Endothelial cell of umbilical vein (primary cell): ENCODE measurements at places on chromosomes 12 and 14. TPM values are rescaled to one million over a fixed set of nuclear protein-coding genes. Genes with fewer than 3 reads are reported as not detected.

The DNAJC22 gene
- total RNA-seq, result 1.1 and 1.3 TPM in 2 replicates

The GALNT6 gene
- 38.3 and 39.2 TPM in 2 replicates for total RNA-seq

The LYZ gene
- not detected in 2 replicates for total RNA-seq

DNA sequence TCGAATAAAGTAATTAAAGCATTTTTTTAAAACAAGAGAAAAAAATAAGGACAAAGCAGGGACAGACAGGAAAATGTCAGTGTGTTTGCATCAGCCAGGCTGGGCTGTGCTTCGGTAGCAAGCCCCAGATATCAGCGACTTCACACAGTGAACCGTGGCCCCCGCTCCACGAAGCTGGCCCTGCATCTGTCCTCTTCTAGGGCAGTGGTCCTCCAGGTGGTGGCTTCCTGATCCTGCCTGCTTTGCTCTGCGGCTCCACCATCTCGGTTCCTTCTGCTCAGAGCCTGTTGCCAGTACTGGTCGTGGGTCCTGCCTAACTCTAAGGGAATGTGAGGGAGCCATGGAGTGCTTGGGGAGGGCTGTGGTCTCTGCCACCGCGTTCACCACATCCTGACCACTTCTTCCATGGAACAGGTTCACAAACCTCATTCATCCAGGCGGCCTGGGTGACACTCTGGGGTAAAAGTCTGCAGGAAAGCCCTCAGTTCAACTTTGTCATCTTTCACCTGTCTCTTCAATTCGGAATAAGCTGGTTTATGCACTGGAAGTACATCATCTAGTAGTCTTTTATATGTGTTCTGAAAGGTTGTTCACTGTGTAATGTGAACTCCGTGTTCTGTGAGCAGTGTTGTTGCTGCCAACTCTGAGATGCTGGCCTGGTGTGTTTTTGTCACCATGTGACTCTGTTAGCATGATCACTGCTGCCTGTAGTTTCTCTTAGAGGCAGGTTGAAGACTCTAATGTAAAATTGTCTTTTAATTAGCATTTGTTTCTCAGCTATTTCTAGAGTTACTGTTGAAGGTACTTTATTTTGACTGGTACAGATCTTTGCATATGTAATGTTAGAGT lies 47.9 kb downstream of the ANKRD9 start:
- DNase-seq, result no peak

DNA sequence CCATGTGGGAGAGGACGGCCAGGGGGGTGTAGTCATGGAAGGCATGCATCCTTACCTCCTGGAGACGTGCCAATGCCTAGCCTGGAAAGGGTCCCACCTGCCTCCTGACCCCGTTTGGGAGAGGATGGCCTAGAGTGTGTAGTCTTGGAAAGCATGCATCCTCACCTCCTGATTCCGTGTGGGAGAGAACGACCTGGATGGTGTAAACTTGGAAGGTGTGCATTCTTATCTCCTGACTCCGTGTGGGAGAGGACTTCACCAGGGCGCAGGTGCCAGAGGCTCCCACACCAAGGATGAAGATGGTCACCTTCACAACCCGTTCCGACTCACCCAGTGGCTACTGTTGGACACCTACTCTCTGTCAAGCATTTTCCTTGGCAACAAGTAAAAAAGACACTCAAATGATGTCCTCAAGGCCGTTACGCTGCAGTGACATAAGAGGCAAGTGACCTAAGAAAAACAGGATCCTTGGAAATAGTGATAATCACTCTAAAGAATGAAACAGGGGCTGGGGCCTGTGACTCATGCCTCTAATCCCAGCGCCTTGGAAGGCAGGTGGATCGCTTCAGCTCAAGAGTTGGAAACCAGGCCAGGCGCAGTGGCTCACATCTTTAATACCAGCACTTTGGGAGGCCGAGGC lies 37.5 kb upstream of the FZD10 start:
- no peak for DNase-seq

GRCh38 chr12:54682674-54683073 lies 34.5 kb upstream of the DCD start:
- no peak for DNase-seq

- no peak for DNase-seq
Observed at GRCh38 chr12:59594943-59595500, 807 bp upstream of the SLC16A7 start.
